ENCODE measurements at places on chromosomes 13 and 19.

DNA sequence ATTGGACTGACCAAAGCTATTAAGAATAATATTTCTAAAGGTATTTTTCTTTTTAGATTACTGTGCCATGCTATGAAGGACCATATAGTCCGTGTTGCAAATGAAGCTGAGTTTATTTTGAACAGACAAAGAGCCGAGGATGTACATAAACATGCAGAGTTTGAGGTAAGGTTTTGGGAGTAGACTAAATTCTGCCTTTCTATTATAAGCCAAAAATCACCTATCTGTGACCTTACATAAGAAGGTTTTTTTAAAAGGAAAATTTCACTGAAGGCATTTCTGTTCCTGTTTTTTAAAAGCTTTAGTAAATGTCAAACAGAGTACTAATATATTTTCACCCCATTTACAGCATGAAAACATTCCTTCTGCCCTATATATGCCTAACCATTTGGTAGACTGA, 127.4 kb downstream of the MAB21L1 start:
- no peak for DNase-seq

DNA sequence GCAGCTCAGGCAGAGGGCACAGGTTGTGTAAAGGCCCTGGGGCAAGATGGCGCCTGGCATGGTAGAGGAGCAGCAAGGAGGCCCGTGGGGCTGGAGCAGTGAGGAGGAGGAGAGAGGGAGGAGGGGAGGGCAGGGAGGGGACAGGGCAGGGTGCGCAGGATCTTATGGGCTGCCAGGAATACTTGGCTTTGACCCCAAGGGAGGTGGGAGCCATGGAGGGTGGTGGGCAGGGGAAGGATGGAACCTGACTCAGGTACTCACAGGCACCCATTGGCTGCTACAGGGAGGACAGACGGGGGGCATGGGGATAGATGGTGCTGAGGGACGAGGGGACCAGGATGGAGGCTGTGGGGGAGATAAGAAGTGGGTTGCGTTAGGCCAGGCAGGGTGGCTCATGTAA, 3.3 kb downstream of the TNFAIP8L1 start:
- DNase-seq: no peak

- DNase-seq: no peak
These were observed 19.6 kb downstream of the ERICH6B start for GRCh38 chr13:45595965-45596364.

DNA sequence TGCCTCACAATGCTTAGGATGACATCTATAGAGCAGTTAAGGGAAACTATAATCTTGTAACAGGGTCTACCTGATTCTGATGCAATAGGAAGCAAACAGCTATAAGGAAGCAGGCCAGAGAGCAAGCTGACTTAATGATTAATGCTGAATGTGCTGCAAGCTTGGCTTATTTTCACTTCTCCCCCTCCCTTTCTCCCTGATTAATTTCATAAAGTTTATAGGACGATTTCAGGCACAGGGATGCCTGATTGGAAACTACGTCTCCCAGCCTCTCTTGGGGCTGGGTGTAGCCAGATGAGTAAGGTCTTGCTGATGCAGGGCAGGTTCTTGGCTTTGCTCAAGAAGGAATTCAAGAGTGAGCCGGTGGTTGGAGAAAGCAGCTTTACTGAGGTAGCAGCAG, 82.8 kb upstream of the MRI1 start:
- DNase-seq: no peak

DNA sequence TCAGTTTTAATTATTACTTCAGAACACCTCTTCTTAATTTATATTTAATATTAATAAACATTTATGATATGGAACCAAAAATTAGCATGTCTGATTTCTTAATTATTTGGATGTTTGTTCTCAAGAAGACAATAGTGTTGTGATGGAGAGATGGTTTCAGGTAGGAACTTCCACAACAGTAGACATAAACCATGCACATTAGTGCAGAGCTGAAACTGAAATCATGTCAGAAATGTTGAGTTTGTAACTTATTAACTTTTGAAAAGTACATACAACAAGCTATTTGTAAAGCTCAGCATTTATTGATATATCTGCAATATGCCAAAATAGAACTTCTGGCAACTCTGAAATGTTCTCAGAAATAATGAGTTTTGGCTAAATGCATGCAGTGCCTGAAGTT, 11.8 kb upstream of the EDNRB start:
- DNase-seq: no peak

DNA sequence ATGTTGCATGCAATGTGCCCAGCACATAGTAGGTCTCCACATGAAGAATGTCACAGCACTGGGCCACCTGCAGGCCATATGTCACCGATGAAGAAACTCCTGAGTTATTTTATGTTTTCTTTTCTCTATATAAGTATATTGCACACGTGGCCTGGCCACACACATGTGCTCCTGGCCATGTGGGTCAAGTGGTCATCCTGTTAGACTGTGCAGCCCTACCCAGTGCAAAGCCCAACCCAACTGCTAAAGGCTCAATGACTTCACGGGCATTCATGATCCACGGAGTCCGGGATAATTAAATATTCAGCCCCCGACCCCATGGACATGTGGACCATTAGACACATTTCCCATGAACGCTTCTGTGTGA, 163.2 kb downstream of the TEX29 start:
- DNase-seq: no peak

DNA sequence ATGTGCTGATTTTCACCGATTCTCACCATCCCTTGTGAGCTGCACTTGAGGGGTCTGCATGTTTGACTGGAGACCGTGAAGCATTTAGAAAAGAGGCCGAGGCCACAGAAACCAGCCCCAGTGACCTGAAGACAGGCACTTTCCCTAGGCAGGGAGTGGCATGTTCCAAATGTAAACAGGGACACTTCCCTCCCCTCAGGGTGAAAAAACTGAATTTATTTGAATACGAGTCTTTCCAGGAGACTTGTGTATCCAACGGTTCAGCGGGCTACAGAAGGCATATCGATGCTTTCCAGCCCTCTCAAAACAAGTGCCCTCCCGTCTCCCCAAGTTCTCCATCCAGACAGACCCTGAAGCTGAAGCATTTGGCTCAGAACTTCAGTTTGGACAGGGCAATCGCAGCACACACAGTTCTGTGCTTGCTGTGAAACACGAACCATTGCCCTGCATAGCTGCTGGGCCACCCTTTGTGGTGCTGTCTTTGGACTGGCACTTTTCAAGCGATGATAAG, 106.1 kb downstream of the ZIC5 start:
- DNase-seq: no peak

- DNase-seq: no peak
These were observed 21.4 kb upstream of the LILRA2 start for GRCh38 chr19:54551950-54552912.

GRCh38 chr13:40047322-40047771, 391.9 kb downstream of the COG6 start:
- no peak for DNase-seq

- no peak for DNase-seq
These were observed 129.8 kb downstream of the DLEU7 start for GRCh38 chr13:50713523-50714248.

GRCh38 chr13:46866150-46866549, 30.7 kb downstream of the HTR2A start:
- DNase-seq: no peak

GRCh38 chr19:42066075-42066754, 3.8 kb downstream of the GRIK5 start:
- no peak for DNase-seq

- no peak for DNase-seq
These were observed 150.5 kb downstream of the TEX29 start for GRCh38 chr13:111470933-111471332.

GRCh38 chr13:75353781-75354193, 128.2 kb downstream of the TBC1D4 start:
- DNase-seq: no peak

DNA sequence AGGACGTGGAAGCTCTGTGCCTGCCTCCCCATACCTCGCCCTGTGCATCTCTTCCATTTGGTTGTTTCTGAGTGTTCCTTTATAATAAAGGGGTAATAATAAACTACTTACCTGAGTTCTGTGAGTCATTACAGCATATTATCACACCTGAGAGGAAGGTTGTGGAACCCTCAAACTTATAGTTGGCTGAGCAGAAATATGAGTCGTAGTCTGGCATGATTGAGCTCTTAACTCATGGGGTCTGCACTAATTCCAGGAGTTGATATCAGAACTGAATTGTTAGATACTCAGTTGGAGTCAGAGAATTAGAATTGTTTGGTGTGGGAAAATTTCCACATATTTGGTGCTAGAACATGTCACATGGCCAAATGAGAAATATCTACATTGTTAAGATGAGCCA, 52.4 kb upstream of the HTR2A start:
- DNase-seq: no peak

DNA sequence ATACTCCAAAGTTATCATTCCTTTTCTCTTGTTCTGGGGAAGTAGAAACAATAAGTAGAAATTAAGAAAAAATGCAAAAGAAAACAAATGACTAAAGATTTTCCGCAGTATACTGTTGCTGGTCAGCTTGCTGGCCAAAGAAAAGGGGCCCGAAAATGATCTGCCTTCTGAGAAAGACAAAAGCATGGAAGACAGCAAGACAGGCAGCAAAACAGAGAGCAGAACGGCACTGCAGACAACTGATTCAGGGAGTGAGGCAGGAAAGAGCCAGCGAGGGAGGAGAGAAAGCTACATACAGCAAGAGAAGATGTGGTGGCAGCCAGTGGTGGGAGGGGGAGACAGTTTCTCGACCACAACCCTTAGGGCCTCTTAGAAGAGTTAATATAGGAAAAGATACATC, 5.3 kb upstream of the DOCK9 start:
- no peak for DNase-seq

GRCh38 chr13:58994777-58995176, 1169.0 kb downstream of the DIAPH3 start:
- no peak for DNase-seq

DNA sequence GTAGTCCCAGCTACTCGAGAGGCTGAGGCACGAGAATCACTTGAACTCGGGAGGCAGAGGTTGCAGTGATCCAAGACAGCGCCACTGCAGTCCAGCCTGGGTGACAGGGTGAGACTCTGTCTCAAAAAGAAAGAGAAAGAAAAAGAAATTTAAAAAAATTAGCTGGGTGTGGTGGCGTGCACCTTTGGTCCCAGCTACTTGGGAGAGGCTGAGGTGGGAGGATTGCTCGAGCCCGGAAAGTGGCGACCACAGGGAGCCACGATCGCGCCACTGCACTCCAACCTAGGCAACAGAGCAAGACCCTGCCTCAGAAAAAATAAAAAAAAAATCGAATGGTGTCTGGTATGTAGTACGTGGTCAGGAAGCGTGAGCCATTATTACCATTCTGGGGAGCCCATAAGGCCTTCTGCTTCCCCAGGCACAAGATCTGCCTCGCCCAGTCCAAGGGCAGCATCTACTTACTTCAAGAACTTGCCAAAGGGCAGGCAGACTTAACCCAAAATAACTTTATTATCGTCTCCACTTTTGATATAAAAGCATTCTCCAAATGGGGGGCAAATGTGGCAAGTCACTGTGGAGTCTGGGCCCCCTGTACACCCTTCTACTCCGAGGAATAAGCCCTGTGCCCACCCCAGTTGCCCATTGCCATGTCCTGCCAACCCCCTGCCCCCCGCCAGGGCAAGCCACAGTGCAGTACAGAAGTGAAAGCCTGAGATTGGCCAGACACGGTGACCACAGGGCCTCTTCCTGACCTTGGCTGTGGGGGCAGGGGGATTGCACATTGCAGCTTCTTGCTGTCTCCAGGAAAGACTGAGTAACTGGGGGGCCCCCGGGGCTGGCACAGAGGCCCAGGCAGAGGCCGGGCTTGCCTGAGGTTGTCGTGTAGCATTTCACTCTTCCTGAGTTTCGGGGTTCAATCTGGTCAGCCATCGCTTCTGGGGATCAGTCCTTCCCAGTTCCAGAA, 12.6 kb downstream of the CCL25 start:
- no peak for DNase-seq

DNA sequence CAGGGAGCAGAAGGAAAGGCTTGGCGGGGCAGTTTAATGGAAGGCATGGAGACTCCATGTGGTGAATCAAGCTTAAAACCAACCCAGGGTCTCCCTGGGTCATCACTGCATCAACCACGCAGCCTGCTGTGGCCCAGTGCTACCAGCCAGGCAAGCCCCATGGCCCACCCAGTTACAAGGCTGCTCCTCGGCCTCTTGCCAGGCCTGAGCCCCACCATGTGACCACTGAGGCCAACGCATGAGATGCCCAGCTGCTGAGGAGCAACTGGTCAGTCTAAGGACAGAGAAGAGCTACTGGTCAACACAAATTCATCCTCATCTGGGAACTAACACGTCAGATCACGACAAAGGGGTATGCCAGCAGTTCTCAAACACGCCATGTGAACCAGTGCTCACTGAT, 15.4 kb upstream of the KPTN start:
- no peak for DNase-seq

DNA sequence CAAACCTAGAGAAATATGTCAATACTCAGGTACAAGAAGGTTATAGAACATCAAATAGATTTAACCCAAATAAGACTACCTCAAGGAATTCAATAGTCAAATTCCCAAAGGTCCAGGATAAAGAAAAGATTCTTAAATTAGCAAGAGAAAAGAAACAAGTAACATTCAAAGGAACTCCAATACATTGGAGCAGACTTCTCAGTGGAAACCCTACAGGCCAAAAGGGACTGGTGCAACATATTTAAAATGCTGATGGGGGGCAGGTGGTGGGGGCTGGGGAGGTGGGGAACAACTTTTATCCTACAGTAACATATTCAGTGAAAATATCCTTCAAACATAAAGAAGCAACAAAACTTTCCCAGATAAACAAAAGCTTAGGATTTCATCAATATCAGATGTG, 23.1 kb downstream of the ITGBL1 start:
- DNase-seq: no peak

DNA sequence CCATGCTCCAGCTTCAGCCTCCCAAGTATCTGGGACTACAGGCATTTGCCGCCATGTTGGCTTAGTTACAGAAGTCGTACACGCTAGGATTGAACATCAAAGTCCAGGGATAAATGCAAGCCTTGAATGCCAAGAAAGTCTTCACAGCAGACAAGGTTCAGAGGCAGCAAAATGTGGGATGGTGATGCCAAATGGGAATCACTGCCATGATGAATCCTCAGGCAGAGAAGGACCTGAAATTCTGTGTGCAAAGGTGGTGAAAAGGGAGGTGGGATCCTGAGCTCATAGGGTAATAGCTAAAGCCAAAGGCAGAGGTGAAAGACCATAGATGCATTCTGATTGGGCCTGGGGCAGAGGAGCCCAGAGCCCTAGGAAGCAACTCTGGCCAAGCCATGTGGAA, 79.3 kb upstream of the STK24 start:
- no peak for DNase-seq

GRCh38 chr19:7895565-7895964, 7.3 kb downstream of the LRRC8E start:
- no peak for DNase-seq

GRCh38 chr13:106061781-106062180, 473.7 kb downstream of the EFNB2 start:
- DNase-seq: no peak

DNA sequence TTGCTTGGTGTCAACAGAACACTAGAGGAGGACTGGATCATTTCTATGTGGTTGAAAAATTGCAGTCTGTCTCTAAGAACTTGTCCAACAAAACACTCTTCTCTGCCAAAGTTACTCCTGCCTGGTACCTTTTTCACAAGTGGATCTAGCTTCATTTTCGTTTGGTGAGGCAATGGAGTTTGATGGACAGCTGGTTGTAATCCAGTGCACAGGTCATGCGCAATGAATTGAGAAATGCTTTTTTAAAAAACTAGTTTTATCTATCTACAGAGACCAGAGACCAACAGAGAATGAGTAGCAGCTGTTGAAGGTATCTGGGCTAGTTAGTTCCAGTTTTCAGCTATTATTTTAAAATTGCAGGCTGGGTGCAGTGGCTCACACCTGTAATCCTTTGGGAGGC, 12.0 kb upstream of the KBTBD6 start:
- no peak for DNase-seq

All from stimulated activated naive CD4-positive, alpha-beta T cell treated with Interleukin-2 at 50 U/mL for 16 hours (primary cell).